NCI-H1417 (cell line): ENCODE measurements at places on chromosomes 5 and 9.

DNA sequence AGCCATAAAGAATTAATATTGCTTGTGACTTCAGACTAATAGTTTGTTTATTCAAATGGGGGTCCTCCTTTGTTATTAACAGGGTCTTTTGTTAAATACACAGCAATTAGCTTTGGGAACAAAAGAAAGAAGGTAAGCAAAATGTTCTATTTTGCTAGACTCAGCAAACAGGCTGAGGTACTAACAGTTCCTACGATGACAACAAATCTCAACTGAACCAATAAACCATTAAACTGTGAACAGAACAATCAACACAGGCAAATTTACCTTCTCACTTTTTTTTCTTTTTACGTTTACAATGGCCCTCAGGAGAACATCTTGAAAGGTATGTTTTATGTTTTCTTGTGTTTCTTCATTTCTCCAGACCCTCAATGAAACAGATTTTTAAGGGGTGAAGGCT lies 207.2 kb downstream of the NFIB start:
- peak; percentile 57 for DNase-seq

- DNase-seq: no peak
Observed at GRCh38 chr5:50853151-50853550, 186.7 kb downstream of the PARP8 start.

DNA sequence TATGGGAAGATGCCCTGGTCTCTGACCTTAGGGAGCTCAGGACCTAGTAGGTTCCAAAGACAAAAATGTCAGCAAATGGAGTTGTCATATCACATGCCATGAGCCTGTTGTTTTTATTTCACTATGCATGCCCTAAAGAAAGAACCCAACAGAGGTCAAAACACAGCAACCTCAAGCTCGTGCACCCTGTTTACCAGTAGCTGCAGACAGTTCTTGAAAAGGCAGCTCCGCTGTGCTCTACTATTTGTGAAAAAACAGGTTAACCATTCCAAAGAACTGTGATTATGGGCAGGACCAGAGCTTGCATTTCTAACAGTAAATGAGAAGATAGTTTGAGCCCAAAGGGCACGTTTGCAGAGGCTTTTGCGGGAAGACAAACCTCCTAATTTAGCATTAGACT lies 22.8 kb downstream of the ITK start:
- no peak for DNase-seq

GRCh38 chr9:126407114-126407870 lies 80.7 kb downstream of the MVB12B start:
- no peak for DNase-seq

- DNase-seq: no peak
Observed at GRCh38 chr9:134968011-134968822, 50.5 kb upstream of the FCN1 start.

GRCh38 chr5:68332080-68332451 lies 116.5 kb downstream of the PIK3R1 start:
- no peak for DNase-seq

GRCh38 chr9:121599872-121600585 lies 51.4 kb upstream of the DAB2IP start:
- DNase-seq: peak; percentile 43

DNA sequence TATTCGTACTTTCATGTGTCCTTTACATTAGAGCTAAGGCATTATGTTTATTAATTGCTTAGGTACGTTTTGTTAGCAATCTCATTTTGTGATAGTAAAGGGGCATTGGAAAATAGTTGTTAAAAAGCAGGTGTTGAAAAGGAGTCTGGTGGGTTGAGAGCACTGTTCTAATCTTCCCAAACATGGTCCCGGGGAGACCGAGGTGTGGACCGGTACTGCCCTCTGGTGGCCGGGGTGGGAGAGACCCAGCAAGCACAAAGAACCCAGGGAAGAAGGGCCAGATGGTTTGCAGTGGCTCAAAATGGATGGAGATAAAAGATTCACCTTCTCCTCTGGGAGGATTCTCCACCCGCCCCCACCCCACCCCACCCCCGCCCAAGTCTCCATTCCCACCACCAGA lies 26.1 kb downstream of the IDNK start:
- DNase-seq: peak; percentile 33

- no peak for DNase-seq
Observed at GRCh38 chr5:98898743-98899142, 30.1 kb downstream of the CHD1 start.

- no peak for DNase-seq
Observed at GRCh38 chr9:26639761-26640160, 252.8 kb downstream of the CAAP1 start.

GRCh38 chr5:138110266-138110963 lies 26.6 kb downstream of the WNT8A start:
- peak; percentile 82 for DNase-seq

DNA sequence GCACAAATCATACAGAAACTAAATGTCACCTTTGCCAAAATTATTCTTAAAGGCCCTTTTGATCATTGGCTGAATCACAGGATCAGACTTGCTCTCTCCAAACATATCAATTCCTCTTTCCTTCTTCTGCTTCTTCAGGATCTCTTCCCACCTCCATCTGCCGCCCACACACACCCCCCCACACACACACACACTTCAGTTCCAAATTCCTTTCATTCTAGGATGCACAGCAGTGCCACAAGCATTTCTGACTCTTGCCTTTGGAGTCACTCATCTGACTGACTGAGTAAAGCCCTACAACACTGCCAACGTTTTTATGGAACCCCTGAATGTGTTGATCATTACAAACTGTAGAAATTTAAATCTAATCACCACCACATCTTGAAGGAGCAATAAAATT lies 22.9 kb downstream of the DNAH5 start:
- no peak for DNase-seq

DNA sequence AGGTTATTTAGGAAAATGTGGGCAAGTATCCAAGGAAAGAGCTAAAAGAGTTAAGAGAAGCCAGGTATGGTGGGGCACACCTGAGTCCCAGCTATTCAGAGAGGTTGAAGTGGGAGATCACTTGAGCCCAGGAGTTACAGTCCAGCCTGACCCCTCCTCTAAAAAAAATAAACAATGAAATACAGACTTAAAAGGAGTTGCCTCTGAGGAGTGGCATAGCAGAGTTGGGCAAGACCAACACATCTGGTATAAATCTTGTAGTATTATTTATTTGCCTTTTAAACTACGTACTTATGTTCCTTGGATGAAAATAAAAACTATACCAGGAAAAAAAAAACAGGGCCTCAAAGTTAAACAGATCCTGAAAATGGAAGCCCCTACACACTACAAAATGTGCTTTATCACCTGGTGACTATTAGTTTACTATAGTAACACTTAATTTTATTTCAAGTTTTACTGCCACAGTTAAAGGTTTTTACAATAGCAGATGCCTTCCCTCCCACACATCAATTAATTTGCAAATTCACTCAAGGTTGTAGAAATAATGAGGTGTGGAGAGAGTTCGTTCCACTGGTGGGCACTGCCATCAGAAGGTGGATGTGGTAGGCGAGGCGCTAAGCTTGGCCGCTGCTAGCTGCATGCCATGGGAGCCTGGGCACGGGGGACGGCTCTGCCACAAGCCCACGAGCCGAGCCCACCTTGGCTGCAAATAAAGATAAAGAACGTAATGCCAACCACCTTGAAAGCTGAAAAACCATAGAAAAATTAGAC lies 48.0 kb downstream of the MED27 start:
- DNase-seq: no peak

GRCh38 chr5:135213027-135213386 lies 179.0 kb upstream of the PITX1 start:
- DNase-seq: peak; percentile 5

- DNase-seq: no peak
Observed at GRCh38 chr5:23268136-23268535, 239.3 kb upstream of the PRDM9 start.

DNA sequence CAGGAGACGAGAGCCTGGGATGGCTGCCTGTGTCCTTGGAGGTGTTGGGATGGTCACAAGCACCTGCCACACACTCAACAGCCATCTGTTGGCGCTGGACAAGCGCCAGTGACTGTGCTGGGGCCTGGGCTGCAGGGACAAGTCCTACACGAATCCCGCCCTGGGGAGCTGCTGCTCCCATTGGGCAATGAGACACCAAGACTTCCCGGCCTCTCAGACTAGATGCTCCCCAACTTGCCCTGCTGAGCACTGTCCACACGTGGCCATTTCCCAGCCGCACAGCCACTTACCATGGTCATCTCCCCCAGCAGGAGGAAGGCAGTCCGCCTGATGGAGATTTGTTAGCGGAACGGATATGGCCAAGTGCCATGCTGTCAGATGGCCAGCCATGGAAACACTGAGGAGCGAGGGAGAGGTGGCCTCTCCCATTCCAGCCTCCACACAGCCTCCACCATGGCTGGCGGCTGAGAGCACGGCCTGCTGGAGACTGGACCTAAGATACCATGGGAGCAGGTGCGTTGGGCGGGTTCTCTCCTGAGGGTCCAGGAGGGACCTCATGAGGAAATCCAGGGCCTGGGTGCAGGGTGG lies 43.9 kb downstream of the PRRT1B start:
- no peak for DNase-seq

DNA sequence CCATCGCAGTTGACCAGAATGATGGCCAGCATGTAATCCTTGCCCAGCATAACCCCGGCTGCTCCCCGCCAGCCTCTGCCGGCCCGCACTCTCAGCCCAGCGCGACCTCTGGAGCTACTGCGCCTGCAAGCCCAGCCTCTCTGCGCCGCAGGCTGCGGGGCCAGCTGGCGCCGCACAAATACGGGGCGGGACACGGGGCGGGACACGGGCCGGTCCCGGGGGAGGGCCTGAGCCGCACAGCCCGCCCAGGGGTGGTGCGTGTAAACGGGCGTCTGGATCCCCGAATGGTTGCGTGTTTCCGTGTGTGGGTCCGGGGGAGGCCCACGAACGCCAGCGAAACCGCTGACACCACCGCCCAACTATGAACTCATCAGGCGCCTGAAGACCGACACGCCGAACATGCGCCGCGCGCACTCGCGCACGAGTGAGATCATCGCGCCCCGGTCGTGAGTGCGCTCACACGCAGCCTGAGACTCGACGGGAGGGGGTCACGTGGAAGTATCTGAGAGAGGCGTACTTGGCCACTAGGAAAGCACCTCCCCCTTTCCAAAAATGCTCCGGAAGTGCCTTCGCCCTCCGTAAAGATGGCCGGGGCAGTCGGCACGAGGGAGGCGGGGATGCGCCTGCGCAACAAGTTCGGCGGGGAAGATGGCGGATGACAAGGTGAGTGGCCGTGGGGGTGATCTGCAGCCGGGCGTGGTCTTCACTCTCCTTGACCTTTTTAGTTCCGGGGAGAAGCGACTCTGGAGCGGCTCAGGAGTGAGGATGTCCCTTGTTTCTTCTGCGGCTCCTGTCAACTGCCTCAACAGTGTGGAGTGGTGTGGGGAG lies at the start of the genes APBB3 and SLC35A4:
APBB3 (minus strand) TSS at position 403 of the 828 bp plus-strand sequence; CDS start at position 50, 353 bp downstream.
SLC35A4 (plus strand) TSS at position 633 of the 828 bp plus-strand sequence. CDS start 2,342 bp downstream, outside the sequence.
- peak; percentile 96 for DNase-seq

- no peak for DNase-seq
Observed at GRCh38 chr5:96742538-96742937, 65.2 kb downstream of the ERAP1 start.

DNA sequence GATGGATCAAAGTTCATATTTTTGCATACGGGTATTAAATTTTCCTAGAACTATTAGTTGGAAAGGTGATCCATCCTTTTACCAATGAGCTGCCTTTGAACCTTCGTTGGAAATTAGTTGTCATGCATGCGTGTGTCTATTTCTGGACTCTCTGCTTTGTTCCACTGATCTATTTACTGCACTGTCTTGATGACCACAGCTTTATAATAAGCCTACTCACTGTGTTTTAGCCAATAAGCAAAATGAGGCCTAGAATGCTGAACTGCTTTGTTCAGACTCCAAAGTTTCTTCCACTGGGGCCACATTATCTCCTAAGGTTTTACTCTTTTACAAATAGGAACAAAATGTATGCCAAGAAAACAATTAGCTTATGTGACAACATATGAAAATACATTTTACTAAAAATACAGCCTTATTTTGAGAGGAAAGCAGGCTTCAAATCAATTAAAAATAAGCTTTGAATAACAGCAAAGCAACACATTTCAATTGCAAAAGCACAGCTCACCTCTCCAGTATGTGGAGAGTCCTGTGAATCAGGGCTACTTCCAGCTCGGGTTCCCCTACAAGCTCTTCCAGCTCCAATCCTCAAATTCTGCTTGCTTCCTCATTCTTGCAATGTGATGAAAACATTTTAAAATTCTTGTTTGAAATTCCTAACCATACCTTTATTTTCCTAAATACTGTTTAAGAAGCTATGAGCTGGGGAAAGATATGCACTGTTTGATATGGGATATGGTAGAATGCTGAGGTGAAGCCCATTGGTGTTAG lies 72.0 kb downstream of the RETREG1 start:
- DNase-seq: no peak

DNA sequence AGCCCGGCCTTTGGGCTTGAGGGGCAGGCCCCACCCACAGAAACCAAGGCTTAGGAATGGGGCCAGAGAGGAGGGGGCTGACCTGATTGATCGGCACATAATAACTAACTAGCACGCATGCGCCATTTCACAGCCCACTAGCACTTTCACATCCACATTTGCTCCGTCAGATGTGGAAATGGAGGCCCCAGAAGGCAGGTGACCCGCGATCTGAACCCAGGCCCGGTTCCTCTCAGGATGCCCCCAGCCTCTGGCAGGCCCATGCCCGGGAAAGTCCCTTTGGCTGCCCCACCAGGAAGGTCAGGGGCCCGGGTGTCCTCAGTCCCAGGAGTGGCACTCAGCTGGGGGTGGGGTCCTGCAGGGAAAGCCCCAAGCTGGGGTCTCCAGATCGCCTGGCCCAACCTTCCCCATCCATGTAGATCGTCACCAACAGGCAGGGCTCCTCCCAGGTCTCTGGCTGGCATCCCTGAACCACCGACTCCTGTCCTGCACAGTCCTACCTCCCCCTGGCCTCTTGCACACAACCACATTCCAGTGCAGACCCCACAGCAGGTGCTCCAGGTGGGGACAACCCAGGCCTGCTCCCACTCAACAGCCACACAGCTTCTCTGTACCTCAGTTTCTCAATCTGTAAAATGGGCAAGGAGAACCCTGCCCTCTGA lies 46.7 kb downstream of the VAV2 start:
- DNase-seq: no peak

DNA sequence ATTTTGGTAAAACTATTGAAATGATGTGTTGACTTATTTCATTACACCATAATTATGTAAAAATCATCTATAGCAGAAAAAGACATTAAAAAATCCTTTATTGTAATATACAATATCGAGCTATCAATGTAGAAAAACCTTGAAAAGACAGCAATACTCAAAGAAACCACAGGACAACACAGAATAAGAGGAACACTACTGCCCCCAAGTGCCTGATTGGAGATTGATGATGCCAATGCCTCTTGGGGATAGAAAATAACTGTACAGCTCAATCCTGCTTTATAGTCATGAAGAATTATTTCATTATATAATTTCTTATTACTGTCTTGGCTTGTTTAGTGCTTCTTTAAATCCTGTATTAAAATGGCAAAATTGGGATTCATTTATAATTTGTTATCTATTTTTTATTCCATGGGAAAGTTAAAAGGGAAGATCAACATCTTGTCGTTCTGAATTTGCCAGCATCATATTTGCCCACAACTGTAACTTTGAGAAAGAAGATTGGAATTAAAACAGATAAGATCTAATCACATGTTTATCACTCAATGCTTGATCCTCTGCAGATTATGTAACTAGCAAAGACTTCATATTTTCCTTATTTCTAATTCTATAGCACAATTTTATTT lies 337.5 kb downstream of the CDH9 start:
- DNase-seq: peak; percentile 84

GRCh38 chr9:111953444-111953843 lies 56.8 kb downstream of the UGCG start:
- DNase-seq: no peak
